ENCODE measurements at places on chromosomes 5 and 9.

GRCh38 chr5:62732677-62733121 lies 154.1 kb downstream of the LRRC70 start:
- peak; percentile 8 for DNase-seq
- no peaks in the 10 kb centered on the region for H3K36me3 ChIP-seq
- no peak overlapping the region for H3K27ac ChIP-seq
- no peak overlapping the region for H3K4me3 ChIP-seq
- no peaks in the 10 kb centered on the region for H3K27me3 ChIP-seq
- no peaks in the 10 kb centered on the region for H3K4me1 ChIP-seq

- no peaks in the 10 kb centered on the region for H3K27me3 ChIP-seq
- no peak overlapping the region for H3K27ac ChIP-seq
- H3K4me3 ChIP-seq: no peak overlapping the region
- no peaks in the 10 kb centered on the region for H3K4me1 ChIP-seq
These were observed 54.1 kb upstream of the CHD1 start for GRCh38 chr5:98982880-98983279.

- no peak for DNase-seq
- no peak overlapping the region for H3K27ac ChIP-seq
- H3K27me3 ChIP-seq: no peaks in the 10 kb centered on the region
- H3K4me3 ChIP-seq: no peak overlapping the region
These were observed 232.0 kb downstream of the CHSY3 start for GRCh38 chr5:130136300-130136699.

- no peaks in the 10 kb centered on the region for H3K4me1 ChIP-seq
- DNase-seq: no peak
- H3K4me3 ChIP-seq: no peak overlapping the region
- no peak overlapping the region for H3K27ac ChIP-seq
- H3K36me3 ChIP-seq: no peaks in the 10 kb centered on the region
These were observed 64.0 kb downstream of the SFXN1 start for GRCh38 chr5:175542232-175542965.

DNA sequence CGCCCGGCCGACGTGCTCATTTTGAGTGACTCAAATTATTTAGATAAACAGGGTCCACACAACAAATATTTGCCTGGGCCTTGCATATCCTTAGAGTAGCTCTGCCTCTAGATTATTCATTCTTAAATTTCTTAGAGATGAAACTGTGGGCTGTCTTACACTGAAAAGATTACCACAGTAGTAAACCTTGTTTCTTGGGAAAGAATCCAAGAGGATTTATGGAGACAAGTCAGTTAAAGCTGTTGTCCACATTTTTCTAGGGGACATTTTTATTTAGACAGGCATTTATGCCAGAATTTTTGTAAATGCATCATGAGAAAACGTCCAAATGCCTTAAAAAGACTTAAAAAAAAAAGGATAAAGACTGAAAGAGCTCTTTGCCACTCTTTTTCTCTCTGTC lies 32.6 kb upstream of the RANBP3L start:
- H3K27me3 ChIP-seq: peaks cover 2% of the 10 kb centered on the region
- no peaks in the 10 kb centered on the region for H3K4me1 ChIP-seq
- H3K4me3 ChIP-seq: no peak overlapping the region
- DNase-seq: no peak
- H3K36me3 ChIP-seq: no peaks in the 10 kb centered on the region

DNA sequence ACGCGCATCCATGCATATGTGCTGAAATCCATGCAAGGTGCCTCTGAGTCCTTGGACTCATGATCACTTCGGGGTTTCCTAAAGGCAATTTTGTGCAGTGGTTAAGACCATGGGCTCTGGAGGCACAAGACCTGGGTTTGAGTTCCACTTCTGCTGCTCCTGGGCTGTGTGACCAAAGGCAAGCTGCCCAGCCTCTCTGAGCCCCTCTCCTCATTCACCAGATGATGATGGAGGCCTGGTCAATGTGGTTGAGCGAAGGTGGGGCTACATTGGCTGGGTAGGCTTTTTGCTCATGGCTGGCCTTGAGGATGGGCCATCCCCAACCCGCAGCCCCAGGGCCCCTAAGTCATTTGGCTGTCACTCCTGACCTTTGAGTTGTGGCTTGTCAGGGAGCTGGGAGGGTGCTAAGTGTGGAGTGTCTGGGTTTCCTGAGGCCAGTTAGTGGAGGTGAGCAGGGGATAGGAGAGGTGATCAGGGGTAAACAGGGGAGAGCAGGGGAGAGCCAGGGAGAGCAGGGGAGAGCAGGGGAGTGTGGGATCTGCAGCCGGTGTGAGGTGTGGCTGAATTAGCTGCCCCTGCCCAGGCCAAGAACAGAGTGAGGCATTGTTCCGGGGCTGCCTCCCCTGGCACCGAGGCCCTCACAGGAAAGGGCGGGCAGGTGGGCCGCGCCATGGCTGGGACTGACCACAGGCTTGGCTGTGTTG lies 64.6 kb upstream of the SYNPO start:
- no peak overlapping the region for H3K4me3 ChIP-seq
- no peaks in the 10 kb centered on the region for H3K27me3 ChIP-seq
- no peak overlapping the region for H3K27ac ChIP-seq
- DNase-seq: peak; percentile 56

- H3K4me1 ChIP-seq: no peaks in the 10 kb centered on the region
- no peaks in the 10 kb centered on the region for H3K27me3 ChIP-seq
- no peaks in the 10 kb centered on the region for H3K36me3 ChIP-seq
- no peak for DNase-seq
These were observed 367.7 kb upstream of the PRR16 start for GRCh38 chr5:120096413-120096812.

GRCh38 chr9:74570879-74571512 lies 73.9 kb downstream of the RORB start:
- H3K4me1 ChIP-seq: no peaks in the 10 kb centered on the region
- no peaks in the 10 kb centered on the region for H3K36me3 ChIP-seq
- no peaks in the 10 kb centered on the region for H3K27me3 ChIP-seq
- no peak overlapping the region for H3K4me3 ChIP-seq
- no peak overlapping the region for H3K27ac ChIP-seq

DNA sequence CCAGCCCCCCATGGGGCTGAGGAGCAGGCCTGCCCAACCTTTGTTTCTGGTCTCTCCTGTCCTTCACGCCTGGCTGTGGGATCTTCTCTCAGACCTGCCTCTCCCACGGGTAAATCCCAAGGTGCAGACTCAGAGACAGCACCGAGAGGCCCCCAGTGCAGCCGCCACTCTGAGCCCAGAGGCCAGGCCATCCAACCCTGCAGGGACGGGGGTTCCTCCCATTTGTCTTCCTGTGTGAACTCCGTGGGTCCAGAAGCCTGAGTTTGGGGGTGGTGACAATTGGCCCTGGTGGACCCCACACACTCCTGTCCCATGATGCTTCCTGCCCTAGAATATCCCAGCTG lies 123.4 kb downstream of the ADAMTS2 start:
- H3K4me1 ChIP-seq: no peaks in the 10 kb centered on the region
- no peak overlapping the region for H3K4me3 ChIP-seq

- H3K27ac ChIP-seq: no peak overlapping the region
- peak; percentile 75 for DNase-seq
- no peaks in the 10 kb centered on the region for H3K4me1 ChIP-seq
- H3K4me3 ChIP-seq: no peak overlapping the region
These were observed 2124.9 kb downstream of the MAT2B start for GRCh38 chr5:165630261-165630778.

GRCh38 chr9:6787793-6788161 lies 30.0 kb downstream of the KDM4C start:
- peaks cover 2% of the 10 kb centered on the region for H3K4me1 ChIP-seq
- no peak for DNase-seq
- no peaks in the 10 kb centered on the region for H3K27me3 ChIP-seq

- DNase-seq: no peak
- peak overlapping the region; percentile 67 for H3K27ac ChIP-seq
- H3K4me3 ChIP-seq: no peak overlapping the region
- no peaks in the 10 kb centered on the region for H3K27me3 ChIP-seq
- H3K4me1 ChIP-seq: peaks cover 7% of the 10 kb centered on the region
These were observed 6.6 kb downstream of the FBP1 start for GRCh38 chr9:94632737-94633136.

DNA sequence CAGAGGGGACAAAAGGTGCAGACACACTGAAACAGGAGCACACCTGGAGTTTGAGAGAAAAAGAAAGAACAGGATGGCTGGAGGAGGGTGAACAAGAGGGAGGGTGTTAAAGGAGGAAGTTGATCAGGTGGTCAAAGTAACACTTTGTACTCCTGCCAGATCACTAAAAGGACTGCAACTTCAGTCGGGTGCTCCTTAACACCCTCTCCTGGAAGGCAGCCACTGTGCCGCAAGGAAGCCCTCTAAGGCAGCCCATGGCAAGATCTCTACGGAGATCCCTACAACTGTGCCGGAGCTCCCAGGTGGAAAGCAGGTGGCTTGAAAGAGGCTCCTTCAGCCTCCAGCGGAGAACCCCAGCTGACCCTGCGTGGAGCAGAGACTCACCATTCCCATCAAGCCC lies 124.4 kb upstream of the MSX2 start:
- no peaks in the 10 kb centered on the region for H3K4me1 ChIP-seq
- no peak overlapping the region for H3K4me3 ChIP-seq
- H3K27me3 ChIP-seq: no peaks in the 10 kb centered on the region
- peak; percentile 63 for DNase-seq
- H3K36me3 ChIP-seq: no peaks in the 10 kb centered on the region

- H3K4me3 ChIP-seq: no peak overlapping the region
- no peak overlapping the region for H3K27ac ChIP-seq
- no peaks in the 10 kb centered on the region for H3K27me3 ChIP-seq
These were observed 5.8 kb downstream of the USP20 start for GRCh38 chr9:129841071-129841470.

DNA sequence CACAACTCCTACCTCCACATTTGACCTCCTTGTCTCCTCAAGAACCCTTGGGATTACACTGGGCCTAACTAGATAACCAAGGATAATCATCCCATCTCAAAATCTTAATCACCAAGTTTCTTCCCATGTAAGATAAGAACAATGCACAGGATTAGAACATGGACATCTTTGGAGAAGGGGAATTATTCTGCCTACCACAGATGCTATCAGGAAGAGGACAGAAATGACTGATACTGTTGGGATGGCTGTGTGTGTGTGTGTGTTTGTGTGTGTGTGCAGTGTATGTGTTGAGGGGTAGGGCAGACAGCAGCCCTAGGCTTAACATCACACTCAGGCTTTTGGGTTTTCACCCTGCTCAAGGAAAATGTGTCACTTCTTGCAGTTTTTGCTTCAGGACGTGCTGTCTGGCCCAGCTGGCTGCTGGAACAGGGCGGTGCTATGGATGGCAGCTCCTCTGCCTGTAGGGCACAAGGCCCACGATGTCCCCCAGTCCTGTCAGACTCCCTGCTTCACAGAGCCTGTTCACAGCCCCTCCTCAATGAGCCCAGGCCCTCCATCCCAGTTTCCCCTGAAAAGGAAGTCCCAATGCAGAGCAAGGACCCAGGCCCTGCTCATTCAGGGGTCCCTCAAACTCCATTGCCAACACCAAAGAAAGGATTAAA lies 7.7 kb downstream of the CA9 start:
- no peak overlapping the region for H3K4me3 ChIP-seq
- no peaks in the 10 kb centered on the region for H3K4me1 ChIP-seq
- peaks cover 2% of the 10 kb centered on the region for H3K27me3 ChIP-seq
- no peak for DNase-seq
- no peaks in the 10 kb centered on the region for H3K36me3 ChIP-seq

DNA sequence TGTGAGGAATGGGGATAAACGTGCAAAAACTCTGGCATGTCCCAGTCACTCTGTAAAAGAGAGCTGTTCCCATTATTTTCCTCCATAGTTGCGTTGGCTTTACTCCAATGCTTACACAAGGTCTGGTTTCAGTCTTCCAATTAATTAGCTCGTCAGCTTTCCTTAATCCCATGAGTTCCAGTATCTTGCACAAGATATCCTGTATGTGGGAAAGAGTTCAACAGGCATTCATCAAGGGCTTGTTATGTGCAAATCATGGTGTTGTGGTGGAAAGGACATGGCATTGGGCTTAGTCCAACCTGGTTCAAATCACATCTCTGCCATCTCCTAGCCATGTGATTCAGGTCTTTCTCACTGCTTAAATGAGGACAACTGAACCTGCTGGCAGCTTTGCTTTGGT lies 77.5 kb upstream of the PANK3 start:
- H3K27ac ChIP-seq: peak overlapping the region; percentile 90
- H3K36me3 ChIP-seq: no peaks in the 10 kb centered on the region
- no peak overlapping the region for H3K4me3 ChIP-seq
- no peaks in the 10 kb centered on the region for H3K27me3 ChIP-seq

DNA sequence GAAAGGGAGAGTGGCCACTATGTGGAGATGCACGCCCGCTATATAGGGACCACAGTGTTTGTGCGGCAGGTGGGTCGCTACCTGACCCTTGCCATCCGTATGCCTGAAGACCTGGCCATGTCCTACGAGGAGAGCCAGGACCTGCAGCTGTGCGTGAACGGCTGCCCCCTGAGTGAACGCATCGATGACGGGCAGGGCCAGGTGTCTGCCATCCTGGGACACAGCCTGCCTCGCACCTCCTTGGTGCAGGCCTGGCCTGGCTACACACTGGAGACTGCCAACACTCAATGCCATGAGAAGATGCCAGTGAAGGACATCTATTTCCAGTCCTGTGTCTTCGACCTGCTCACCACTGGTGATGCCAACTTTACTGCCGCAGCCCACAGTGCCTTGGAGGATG lies 19.8 kb downstream of the RGMB start:
- H3K36me3 ChIP-seq: no peaks in the 10 kb centered on the region
- H3K27me3 ChIP-seq: no peaks in the 10 kb centered on the region
- no peak overlapping the region for H3K4me3 ChIP-seq
- no peak for DNase-seq
- H3K27ac ChIP-seq: no peak overlapping the region

DNA sequence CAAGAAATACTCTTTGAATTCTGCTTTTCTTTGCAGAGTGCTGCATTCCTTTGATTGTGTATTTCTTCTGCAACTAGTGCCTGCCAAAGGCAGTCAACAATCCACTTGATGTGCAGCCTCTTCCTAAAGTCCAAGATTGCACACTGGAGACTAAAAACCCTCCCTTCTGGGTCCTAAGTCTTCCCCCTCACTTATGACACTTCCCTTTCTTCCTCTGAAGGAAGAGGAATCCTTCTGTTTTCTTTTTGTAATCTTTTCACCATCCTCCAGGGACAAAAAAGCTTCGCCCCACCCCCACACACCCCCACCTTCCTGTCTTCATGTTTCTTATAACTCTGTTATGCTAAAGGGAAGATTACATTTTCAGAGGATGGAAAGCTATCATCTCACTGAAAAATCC lies 39.9 kb downstream of the WDR36 start:
- H3K27ac ChIP-seq: no peak overlapping the region
- H3K4me3 ChIP-seq: no peak overlapping the region
- H3K27me3 ChIP-seq: no peaks in the 10 kb centered on the region
- H3K36me3 ChIP-seq: no peaks in the 10 kb centered on the region
- no peaks in the 10 kb centered on the region for H3K4me1 ChIP-seq

GRCh38 chr5:140242099-140242498 lies 60.8 kb downstream of the PFDN1 start:
- H3K36me3 ChIP-seq: peaks cover 55% of the 10 kb centered on the region
- peak overlapping the region; percentile 89 for H3K27ac ChIP-seq
- DNase-seq: no peak
- no peak overlapping the region for H3K4me3 ChIP-seq
- H3K4me1 ChIP-seq: peaks cover 51% of the 10 kb centered on the region

- no peaks in the 10 kb centered on the region for H3K36me3 ChIP-seq
- H3K4me3 ChIP-seq: no peak overlapping the region
- no peak for DNase-seq
- H3K27ac ChIP-seq: no peak overlapping the region
These were observed 6.7 kb upstream of the SPATA31E1 start for GRCh38 chr9:87875831-87876545.

Measured in small intestine (tissue), 16 donors.